ENCODE measurements at places on chromosomes 4 and X. TPM values are rescaled to one million over a fixed set of nuclear protein-coding genes. Genes with fewer than 3 reads are reported as not detected.

ADH4 gene
- not detected for total RNA-seq

FAAH2 gene
- 12.0 TPM for total RNA-seq

NLGN3 gene
- 0.81 TPM for total RNA-seq

UNC5C gene
- total RNA-seq = not detected

ANXA3 gene
- 1.2 TPM for total RNA-seq

CTAG2 gene
- not detected for total RNA-seq

SUPT20HL1 gene
- not detected for total RNA-seq

NHSL2 gene
- total RNA-seq = 0.41 TPM

TCP11X2 gene
- total RNA-seq = not detected

REPS2 gene
- not detected for total RNA-seq
